ENCODE measurements at places on chromosomes 11 and 22.

GRCh38 chr11:43992183-43992582, 49.7 kb downstream of the C11orf96 start:
- no peak for DNase-seq

- DNase-seq: no peak
Observed at GRCh38 chr11:15893080-15893492, 463.3 kb downstream of the SOX6 start.

DNA sequence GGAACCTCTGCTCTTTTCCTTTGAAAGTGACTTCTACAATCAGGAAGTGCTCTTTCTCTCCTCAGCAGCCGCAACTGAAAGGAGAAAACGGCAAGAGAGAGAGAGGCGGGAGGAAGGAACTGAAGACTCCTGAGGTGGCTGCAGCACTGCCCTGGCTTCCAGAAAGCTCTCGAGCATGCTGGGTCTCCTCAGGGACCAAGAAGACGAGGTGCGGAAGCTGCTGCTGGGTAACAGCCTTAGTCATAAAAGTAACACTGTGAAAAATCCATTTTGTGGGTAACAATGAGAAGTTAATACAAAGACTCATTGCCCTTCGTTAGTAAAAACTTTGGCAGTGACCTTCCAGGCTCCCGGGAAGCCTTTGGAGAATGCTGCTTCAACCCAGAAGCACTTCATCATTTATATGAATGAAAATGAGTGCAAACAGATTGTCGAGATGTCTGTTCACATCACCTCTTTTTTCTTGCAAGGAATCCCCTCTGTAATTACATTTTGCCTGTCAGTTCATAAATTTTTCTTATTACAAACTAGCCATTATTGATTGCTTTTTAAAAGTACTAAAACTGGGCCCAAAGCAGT, 473.4 kb downstream of the SOX6 start:
- no peak for DNase-seq

GRCh38 chr11:103906291-103906867, 130.1 kb upstream of the DDI1 start:
- DNase-seq: no peak

- no peak for DNase-seq
Observed at GRCh38 chr11:120223793-120224192, 13.0 kb downstream of the OAF start.

- DNase-seq: no peak
Observed at GRCh38 chr22:43133401-43133800, 9.8 kb downstream of the MCAT start.

GRCh38 chr11:43942662-43943371, 380 bp downstream of the C11orf96 start:
- no peak for DNase-seq

DNA sequence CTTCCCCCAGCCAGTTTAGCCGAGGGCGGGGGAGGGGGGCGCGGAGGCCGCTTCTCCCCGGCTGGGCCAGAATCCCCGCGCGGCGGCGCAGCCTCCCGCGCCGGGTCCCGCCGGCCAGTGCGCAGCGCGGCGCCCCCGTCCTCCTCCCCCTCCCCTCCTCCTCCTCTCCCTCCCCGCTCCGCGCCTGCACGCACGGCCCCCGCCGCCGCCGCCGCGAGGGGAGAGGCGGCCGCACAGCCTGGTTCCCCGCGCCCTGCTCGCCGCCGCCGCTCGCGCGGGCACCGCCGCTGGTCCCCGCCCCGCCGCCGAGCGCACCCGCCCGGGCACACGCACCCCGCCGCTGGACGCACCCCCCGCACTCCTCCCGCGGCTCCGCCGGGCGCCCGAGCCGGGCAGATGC, at the start of gene FLRT1:
TSS of gene FLRT1 (plus strand) at position 356 of the 400 bp plus-strand sequence. CDS start 80,337 bp downstream, outside the sequence.
- DNase-seq: no peak

DNA sequence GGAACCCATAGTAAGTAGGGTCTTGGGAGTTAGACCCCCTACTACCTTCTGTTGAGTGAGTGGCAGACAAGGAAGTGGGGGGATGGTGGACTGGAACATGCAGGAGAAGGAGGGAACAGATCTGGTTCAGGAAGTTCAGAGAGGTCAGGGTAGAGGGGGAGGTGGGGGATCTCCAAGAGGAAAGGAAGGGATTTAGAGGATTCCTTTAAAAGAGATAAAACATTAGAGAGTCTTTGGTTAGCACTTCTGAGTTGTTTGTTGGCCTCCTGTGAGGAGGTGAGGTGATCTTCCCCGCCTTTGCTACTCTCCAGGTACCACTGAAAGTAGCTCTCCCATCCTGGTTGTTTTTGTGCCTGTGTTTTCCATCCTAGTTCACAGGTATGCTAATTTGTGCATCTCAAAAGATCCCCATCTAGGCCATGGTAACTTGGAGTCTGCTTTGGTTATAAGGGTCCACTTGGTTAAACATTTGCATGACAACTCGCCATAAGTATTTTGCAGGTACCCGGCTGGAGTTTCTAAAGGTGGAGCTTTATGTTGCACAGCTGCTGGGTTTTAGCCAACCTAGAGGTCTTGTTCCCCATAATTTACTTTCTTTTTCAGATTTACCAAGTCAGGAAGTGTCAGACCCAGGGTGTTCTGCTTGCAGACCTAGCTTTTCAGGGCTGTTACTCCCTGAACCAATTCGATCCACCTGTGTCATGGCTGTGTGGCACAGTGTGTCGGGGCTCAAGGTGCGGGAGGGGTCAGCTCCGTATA, 79.3 kb upstream of the SORL1 start:
- DNase-seq: no peak

DNA sequence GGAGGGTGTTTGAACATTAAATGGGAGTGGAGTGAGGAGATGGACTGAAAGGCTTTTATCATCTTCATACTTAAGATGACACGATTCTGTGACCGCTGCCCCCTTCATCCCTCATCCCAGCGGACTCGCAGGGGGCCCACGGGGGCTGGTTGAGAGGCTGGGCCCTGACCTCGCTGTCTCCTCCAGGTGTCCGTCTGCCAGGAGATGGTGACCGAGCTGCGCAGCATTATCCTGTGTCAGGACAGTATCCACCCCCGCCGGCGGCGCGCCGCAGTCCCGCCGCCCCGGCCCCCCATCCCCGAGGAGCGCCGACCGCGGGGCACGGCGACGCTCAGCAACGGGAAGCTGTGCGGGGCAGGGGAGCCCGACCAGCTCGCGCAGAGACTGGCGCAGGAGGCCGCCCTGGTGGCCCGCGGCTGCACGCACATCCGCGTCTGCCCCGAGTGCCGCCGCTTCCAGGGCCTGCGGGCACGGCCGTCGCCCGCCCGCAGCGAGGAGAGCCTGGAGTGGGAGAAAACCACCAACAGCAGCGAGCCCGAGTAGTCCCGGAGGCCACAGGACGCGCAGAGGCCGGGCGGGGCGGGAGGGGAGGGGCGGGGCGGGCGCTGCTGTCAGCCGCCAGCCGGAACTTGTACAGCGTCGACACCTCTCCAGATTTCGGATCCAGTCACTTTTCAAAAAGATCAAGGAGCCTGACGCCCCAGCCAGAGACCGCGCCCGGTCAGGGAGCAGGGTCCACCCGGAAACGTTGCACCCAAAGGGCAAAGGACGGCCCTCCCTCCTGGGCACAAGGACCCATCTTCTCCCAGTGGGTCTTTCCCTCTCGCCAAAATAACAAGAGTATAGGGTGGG, 38.0 kb upstream of the TBCEL start:
- peak; percentile 36 for DNase-seq

DNA sequence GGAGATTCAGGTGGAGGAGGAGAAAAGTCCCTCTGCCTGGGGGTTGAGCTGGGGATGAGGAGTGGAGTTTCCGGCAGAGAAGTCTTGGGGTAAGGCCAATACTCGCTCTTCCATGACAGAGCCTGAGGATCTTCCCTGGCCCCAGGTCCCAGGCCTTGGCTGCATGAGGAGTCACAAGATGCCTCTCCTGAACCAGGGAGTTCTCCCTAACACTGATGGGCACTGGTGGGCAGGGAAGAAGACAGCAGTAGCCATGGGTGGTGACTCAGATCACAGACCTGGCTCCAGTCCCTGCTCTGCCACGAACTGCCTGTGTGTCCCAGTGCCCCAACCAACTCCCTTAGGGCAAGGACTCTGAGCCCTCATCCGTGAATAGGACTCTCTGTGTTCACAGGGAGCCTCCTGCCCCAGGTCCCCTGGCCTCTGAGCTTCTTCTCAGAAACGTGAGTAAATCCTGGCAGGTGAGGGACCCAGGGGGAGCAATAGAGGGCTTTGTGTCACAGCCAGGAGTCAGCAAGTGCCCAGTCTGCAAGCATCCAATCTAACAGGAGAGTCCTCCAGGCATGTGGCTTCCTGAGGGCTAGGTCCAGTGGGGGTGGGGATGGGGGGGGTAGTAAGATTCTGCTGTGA, 45.5 kb upstream of the FTH1 start:
- no peak for DNase-seq

DNA sequence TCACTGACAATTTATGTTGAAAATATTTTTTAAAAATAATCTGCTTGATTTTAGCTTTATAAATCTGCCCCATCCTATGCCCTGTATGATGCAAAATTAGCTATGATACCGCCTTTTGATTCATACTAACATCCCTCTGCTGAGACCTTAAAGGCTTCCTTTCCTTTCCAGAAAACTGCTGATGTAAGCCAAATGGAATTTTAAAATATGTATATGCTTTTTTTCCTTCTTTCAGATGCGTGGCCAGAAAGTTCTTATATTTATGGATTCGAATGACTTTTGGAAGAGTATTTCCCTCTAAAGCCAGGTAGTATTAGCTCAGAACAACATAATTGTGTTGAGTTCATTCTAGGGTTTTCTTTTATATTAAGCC, 34.5 kb downstream of the SFI1 start:
- no peak for DNase-seq

GRCh38 chr11:87967459-87967858, 207.8 kb downstream of the RAB38 start:
- no peak for DNase-seq

DNA sequence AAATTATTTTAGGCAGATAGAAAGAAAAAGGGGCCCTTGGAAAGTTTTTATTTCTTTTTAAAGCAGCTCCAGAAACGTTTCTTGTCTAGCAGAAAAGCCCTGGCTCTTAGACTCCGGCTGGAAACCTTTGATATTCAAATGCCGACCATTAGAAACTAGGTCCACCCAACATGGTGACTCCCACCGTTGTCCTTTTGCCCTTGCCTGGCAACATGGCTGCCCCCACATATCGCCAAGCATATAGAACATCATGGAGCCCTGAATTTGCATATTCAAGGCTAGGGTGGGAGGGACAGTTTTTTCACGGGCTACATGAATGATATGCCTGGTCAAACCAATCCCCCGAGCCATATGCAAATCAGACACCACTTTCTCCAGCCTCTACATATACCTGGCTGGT, 1379.0 kb downstream of the LRRC4C start:
- no peak for DNase-seq

DNA sequence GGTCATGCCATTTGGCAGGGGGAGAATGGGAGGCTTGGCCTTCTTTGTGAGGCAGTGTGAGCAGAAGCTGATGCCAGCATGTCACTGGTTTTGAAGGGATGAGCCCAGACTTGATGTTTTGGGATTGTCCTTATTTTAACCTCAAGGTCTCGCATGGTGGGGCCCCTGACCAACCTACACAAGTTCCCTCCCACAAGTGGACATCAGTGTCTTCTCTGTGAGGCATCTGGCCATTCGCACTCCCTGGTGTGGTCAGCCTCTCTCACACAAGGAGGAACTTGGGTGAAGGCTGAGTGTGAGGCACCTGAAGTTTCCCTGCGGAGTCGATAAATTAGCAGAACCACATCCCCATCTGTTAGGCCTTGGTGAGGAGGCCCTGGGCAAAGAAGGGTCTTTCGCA, 59.8 kb downstream of the TIMP3 start:
- no peak for DNase-seq

DNA sequence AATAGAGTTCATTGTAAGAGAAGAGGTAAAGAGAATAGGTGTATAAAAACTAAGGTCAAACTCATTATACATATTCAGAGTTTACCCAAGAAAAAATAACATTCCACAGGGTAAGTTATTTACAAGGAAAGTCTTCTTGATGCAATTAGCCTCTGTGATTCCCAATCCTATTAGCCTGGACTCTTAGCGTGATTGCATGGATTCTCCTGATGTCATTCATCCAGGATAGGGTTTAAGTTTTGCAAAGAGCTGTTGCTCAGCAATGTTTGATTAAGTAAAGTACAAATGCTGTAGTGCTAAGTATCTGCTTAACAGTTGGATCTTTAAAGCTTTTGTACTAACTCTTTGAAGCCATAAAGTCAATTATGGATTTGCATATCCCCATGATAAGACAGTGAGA, 767.8 kb upstream of the LUZP2 start:
- DNase-seq: no peak

GRCh38 chr11:23425381-23425780, 565.1 kb upstream of the CCDC179 start:
- DNase-seq: no peak

- DNase-seq: no peak
Observed at GRCh38 chr11:122128146-122128545, 12.1 kb upstream of the BLID start.

DNA sequence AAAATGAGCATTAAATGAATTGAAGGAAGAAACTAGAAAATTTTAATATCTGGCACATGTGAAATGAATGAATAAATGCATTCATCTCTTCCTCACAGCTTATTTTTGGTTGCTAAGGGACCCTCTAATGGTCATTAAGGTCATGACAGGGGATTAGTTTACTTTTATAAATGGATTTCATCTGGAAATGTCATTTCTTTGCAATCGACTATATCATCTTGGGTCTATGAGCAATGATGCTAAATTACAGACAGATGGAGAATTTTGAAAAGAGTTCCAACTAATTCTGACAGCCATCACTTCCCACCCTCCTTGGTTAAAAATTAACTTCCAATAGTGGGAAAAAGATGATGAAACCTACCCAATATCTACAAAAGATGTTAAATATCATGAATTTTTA, 98.0 kb downstream of the KIF18A start:
- no peak for DNase-seq

- no peak for DNase-seq
Observed at GRCh38 chr11:59611570-59612565, 3.7 kb downstream of the OSBP start.

GRCh38 chr11:962688-963087, 37.0 kb downstream of the AP2A2 start:
- no peak for DNase-seq

GRCh38 chr11:37390576-37391083, 792.6 kb upstream of the RAG2 start:
- DNase-seq: no peak

DNA sequence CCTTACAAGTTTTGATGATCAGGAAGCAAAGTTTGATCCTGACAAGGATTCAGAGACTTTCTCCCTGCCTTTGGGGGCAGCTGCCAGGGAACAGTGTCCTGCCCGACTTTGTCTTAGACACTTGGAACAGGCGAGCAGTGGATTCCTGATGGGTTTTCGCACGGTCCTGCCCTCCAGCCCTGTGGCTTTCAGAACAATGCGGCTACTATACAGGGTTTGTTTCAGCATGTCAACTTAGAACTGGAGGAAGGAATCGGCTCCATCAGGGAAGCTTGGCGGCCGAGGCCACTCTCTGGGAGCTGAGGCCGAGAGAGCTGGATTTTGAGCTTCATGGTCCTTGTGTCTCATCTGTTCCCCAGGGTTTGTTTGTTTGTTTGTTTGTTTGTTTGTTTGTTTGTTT, 11.5 kb downstream of the ANO1 start:
- DNase-seq: no peak

- no peak for DNase-seq
Observed at GRCh38 chr11:109040303-109040702, 375.4 kb downstream of the DDX10 start.
